ENCODE measurements at places on chromosomes 12 and 14.

- no peak for DNase-seq
Measured at GRCh38 chr12:130687796-130688778, 28.0 kb downstream of the RIMBP2 start.

- no peak for DNase-seq
Measured at GRCh38 chr14:88196925-88197324, 126.1 kb downstream of the KCNK10 start.

- no peak for DNase-seq
Measured at GRCh38 chr12:107984973-107985372, 144.1 kb upstream of the WSCD2 start.

GRCh38 chr12:45584336-45584735 lies 145.2 kb upstream of the ARID2 start:
- DNase-seq = no peak

- no peak for DNase-seq
Measured at GRCh38 chr14:75602503-75602902, 24.1 kb downstream of the FLVCR2 start.

- no peak for DNase-seq
Measured at GRCh38 chr14:36900846-36901245, 239.2 kb downstream of the PAX9 start.

DNA sequence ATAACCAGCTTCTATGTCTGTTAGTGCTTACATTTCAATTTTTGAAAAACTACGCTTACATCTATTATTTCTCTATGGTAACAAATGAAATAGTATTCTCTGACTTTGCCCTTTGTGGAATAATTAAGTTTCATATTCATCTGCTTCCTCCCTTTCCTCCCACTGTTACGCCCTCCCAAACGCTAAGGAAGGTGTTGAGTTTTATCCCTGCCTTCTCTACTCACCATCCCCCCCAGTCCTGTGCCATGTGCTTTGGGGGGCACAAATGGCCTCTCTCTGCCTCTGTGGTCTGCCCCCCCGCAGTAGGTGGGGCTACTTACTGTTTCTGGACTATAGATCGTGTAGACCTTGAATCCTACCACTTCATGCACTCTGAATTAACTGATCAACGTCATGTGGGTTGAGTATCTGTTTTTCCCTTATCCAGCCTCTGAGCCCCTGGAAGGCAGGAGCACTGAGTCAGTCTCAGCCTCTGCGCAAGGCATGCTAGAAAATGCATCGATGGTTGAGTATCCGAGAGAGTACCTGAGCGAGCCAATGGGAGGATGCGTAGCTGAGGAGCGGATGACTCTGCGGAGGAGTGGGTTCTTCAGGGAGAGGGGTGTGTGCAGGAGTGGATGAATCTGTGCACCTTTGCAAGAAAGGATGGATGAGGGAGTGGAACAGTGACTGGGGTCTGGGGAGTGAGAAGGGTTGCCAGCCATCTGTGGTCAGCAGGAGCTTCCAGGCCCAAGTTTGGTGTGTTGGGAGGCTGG lies 114.5 kb upstream of the RTL1 start:
- DNase-seq = peak; percentile 22

DNA sequence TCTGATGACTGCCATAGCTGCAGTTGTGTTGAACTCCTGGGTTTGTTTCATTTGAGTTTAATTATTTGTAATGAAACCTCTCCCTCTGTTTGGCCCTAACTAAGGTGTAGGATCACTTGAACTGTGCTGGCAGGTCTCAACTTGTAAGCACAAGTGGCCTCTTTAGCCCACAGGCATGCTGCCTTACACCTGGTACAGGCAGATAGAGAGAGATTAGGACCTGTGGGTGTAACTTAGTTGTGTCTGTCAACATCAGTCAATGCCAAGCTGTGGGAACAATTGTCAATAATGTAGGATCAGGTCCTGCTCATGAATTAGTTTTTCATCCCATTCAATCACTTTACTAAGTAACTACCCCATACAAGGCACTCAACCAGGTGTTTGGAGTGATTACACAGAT lies 263.0 kb upstream of the G2E3 start:
- no peak for DNase-seq

DNA sequence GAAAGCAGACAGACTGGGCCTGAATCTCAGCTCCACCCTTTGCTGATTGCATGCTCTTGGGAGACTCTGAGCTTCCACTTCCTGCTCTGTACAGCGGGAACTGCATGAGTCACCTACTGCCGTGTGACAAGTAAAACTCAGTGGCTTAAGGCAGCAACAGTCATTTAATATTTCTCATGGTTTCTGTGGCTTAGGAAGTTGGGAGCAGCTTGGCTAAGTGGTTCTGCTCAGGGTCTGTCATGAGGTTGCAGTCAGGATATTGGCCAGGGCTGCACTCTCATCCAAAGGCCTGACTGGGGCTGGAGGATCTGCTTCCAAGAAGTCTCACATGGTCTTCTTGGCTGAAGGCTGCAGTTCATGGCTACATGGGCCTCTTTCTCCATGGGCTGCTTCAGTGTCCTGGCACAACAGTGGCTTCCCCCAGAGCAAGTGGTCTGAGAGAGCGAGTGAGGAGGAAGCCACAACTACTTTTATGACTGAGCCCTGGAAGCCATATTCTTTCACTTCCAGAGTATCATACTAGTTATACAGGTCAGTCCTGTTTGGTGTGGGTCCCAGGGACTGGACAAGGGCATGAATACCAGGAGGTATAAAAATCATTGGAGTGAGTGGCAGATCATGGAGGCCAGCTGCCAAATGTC lies 49.7 kb downstream of the FAM222A start:
- DNase-seq = peak; percentile 37

DNA sequence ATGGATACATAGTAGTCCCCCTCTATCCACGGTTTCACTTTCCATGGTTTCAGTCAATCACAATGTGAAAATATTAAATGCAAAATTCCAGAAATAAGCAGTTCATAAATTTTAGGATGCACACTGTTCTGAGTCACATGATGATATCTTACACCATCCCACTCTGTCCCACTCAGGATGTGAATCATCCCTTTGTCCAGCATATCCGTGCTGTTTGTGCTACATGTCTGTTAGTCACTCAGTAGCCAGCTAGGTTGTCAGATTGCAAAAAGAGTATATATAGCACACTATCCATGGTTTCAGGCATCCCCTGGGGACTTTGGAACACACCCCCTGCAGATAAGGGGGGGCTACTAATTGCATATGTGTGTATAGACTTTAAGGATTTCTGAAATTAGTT lies 8.1 kb upstream of the NAA30 start:
- no peak for DNase-seq

DNA sequence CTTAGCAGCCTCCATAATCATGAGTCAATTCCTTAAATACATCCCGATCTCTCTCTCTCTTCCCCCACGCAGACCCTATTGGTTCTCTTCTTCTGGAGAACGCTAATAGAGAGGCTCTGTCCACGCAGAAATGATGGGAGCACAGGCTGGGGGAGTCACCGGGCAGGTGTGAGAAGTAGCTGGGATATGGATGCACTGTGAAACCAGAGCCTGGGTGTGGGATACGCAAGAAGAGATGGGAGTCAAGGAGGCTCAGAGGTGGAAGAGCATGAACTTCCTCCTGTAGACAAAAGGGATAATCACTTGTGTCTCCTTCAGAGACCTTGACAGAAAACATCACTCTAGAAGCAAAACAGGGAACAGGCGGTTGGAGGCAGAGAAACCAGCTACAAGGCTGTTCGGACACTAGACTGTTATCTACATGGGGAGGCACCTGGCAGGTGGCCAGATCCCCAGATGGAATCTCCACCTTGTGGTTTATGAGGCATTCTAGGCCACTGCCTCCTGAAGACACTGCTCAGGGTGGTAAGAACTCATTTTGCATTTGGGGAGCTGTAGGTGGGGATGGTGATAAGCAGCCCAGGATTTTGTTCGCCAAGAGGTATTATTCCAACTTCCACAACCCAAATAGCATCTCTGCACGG lies 7.2 kb upstream of the SELPLG start:
- DNase-seq = no peak

DNA sequence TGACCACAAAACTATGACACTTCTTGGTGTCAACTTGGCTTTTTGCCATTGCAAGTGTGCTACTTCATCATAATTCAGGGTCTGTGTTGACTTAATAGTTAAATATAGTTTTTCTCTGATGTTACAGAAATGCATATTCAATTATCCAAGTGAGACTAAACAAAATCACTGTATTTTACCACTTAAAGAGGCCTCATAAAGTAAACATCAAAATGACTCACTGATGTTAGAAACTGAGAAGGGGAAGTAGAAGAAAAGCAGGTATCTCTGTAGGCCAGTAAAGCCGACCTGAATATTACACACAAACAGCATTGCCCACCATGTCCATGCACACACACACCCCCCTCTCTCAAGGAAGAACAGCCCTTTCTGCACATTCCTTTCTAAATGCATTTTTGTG lies 55.4 kb downstream of the RPAP3 start:
- no peak for DNase-seq

GRCh38 chr14:72480464-72481243 lies 413.2 kb downstream of the DPF3 start:
- no peak for DNase-seq

DNA sequence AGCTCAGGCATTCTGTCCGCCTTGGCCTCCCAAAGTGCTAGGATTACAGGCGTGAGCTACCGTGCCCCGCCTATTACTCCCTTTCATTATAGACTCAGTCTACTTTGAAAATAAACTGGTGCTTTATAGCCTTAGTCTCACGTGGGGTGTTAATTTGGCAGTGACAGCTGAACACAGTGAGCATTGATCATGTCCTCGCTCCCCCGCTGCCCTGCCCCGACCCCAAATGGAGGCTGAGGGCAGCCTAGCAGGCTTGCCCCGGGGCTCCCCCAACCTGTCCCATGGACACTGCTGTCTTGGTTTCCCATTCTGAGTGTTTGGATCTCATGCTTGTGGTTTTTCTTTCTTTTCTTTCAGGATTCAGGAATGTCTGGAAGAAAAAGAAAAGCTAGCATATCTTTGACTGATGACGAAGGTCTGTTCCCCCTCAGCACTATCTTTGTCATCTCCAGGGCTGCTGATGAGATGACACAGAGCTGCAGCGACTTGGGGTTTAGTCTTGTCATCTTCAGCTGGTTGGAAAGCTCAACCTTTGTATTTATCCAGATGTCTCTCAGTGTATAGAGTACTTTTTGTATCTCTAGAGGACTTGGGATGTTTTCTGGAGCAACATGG lies 42.2 kb downstream of the EP400 start:
- peak; percentile 44 for DNase-seq

DNA sequence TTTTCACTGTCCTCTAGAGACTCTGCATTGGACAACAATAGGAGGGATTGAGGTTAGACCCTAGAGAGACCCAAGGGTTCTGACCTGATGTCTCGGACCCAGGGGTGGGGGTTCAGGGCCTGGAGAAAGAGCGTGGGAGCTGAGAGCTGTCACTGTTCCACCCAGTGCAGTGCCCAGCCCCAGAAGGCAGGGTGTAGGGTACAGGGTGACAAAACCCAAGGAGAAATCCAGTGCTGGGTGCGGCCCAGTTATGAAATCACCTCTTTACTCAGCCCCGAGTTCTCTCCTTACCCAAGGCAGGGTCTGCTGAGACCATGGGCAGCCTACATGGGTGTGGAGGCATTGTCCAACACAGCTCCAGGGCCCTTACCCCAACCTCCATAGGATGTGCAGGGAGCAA lies 2.6 kb downstream of the AQP2 start:
- no peak for DNase-seq

DNA sequence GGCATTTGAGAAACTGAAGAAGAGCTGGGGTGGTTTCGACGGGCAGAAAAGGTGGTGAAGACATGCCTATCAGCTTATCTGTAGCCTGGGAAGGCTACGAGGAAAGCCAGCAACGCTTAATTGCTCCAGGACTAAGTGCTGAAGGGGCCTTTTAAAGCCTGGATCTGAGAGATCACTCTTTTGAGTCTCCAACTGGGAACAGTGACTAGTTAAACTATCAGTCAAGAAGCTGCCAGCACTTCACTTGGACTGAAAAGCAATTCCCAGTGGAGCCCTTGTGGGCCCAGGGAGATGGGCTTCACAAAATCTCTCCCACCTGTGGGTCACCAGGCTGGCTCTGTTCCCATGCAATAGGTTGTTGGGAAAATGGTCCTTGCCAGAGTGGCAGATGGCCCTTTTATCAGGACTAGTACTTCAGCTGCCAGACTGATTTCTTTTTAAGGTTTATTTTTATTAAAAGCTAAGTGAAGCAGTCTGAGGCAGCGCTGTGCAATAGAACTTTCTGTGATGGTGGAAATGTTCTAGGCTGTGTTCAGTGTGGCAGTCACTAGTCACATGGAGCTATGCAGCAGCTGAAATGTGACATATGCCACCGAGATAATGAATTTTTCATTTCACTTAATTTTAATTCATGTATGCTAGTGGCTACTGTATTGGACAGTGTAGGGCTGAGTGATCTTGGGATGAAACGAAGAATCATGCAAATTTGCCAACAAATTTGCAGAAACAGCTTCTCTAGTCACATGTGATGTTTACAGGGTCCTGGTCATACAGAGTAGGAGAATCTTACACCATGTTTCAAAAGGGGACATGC lies 276.8 kb downstream of the PCNX1 start:
- DNase-seq = no peak

DNA sequence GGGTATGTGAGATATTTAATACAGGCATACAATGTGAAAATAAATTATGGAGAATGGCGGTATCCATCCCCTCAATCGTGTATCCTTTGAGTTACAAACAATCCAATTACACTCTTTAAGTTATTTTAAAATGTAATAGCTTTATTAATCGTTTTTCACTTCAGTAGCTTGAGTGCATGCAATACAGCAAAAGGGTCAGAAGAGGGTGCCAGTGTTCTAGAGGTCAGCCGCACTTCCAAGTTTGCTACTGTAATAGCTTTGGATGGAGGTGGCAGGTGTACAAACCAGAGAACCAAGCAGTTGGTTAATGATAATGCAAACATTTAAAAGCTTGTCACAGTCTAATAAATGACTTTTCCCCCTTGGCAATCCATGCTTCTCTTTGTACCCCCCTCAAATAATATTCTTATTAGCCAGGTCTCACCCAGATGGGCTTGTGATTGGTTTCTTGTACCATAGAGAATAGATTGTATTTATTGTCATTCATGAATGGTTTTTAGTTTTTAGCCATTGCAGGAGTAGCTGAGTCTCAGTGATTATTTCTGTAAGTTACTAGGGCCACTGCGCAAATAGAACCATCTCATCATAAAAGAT lies 127.0 kb downstream of the ERC1 start:
- DNase-seq = peak; percentile 73

GRCh38 chr12:21745258-21745657 lies 29.2 kb downstream of the KCNJ8 start:
- DNase-seq = no peak

Measured in ecto neural progenitor cell (in vitro differentiated cells).